ENCODE measurements at places on chromosomes 5 and 9.

- no peak for DNase-seq
These were observed 19.6 kb upstream of the UBTD2 start for GRCh38 chr5:172303162-172303561.

DNA sequence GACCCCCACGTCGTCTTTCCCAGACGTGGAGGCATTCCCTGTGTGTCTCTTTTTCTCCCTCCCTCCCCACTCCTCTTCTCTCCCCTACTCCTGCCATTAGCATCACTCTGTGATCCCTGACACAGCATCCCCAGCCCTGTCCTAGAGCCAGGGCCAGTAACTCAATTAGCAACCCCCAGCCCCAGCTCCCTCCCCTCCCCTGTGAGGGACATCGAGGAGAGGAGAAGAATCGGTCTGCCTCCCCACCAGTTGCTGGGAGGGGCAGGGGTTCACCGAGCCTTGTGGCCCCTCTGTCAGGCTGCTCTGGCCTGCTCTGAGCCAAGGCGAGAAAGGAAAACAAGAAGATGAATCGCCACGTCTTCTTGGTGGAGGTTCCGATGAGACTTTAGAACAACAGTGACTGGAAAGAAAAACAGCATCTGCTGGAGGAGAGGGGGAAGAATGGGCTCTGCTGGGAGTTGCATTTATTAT lies 123.1 kb downstream of the PAPPA start:
- DNase-seq, result no peak

DNA sequence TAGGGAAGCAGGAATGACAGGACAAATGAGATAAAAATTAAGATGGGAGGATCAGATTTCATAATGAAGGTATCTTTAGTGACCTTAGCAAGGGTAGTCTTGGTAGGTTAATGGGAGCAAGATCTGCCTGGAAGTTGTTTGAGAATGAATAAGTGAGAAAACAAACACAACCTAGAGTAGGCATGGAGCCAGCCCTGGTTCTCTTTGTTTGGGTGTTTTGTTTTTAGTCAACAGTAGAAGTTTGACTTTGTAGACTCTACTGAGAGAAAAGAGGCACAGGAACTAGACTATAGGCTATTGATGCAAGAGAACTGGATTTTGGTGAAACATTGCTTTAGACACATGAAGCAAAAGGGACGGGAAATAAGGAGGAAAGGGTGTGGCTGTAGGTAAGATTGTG lies 40.3 kb downstream of the KCNN2 start:
- no peak for DNase-seq

GRCh38 chr9:14250794-14251153 lies 63.2 kb downstream of the NFIB start:
- no peak for DNase-seq

DNA sequence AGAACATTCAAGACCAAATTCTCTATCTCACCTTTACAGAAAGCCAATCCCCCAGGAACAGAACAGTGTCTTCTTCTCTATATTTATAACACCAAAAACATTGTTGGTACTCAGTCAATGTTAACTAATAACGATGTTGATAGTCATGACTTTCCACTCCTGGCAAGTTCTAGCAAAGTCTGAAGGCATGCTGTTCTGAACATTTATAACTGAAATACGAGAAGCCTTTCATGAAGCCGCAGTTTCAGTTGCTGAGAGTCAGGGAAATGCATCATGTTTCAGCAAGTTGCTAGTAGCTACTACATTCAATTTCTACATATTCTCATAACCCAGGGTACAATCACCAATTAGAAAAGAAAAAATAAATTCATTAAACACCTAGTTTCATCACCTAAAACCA lies 301.4 kb downstream of the PDE4D start:
- no peak for DNase-seq

DNA sequence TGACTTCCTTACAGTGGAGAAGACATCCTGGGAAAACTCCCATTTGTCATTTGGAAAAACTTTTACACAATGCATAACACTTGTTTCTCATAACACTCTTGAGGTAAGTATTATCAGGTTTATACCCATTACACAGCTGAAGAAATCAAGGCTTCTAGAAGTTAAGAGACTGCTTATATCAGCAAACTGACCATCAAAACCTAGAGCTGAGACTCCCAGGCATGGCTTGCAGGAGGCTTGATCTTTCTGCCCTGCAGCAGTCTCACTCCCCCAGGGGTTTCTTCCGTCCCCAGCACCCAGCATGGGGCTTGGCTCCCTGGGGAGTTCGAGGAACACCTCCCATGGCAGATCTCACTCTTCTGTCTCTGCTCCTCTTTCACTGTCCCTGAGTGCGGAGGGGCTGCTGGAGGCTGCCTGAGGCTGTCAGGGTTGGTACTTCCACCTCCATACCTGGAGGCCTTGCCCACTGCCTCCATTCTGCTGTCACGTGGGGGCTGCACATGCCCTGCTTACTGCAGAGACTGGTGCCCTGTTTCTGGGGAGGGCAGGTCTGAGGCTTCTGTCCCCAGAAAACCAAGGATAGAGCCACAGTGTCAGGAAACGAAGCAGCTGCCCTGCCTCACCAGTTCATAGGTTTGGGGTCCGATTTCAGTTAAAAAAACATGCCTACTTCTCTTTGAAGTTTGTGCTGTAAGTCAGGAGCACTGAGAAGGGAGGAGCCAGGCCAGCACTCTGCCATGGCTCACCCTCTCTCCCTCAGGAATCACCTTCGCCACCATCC lies 202.5 kb downstream of the PAX5 start:
- DNase-seq, result no peak

DNA sequence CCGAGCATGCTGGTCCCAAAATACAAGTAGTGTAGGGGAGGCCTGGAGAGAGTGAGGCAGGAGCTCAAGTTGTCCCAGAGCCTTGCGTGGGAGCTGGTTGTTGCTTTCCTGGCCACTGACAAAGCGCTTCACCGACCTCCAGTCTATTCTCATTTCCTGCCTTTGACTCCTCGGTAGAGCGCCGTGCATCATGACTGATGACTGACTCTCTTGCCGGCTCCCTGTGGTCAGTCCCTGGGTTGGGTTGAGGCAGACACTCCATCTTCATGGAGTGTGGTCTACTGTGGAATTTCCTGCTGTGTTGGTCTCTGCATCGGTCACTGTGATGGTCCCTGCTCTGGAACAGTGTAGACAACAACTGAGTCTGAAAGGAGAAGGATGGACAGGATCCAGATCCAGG lies 175.1 kb upstream of the S1PR3 start:
- DNase-seq, result no peak

GRCh38 chr5:161385027-161385426 lies 161.5 kb downstream of the GABRB2 start:
- DNase-seq, result no peak

DNA sequence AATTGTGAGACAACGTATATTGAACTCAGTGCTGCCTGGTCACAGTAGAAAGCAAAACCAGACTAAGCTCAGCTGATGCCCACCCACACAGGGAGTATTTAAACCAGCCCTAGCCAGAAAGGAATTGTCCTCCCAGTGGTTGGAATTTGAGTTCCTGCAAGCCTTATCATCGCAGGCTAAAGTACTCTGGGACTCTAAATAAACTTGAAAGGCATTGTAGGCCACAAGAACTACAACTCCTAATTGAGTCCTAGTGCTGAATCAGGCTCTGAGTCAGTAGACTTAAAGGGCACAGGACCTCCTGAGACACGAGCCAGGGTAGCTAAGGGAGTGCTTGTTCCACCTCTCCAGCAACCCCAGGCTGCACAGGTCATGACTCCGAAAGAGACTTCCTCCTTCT lies 171.4 kb downstream of the MCTP1 start:
- DNase-seq, result no peak

DNA sequence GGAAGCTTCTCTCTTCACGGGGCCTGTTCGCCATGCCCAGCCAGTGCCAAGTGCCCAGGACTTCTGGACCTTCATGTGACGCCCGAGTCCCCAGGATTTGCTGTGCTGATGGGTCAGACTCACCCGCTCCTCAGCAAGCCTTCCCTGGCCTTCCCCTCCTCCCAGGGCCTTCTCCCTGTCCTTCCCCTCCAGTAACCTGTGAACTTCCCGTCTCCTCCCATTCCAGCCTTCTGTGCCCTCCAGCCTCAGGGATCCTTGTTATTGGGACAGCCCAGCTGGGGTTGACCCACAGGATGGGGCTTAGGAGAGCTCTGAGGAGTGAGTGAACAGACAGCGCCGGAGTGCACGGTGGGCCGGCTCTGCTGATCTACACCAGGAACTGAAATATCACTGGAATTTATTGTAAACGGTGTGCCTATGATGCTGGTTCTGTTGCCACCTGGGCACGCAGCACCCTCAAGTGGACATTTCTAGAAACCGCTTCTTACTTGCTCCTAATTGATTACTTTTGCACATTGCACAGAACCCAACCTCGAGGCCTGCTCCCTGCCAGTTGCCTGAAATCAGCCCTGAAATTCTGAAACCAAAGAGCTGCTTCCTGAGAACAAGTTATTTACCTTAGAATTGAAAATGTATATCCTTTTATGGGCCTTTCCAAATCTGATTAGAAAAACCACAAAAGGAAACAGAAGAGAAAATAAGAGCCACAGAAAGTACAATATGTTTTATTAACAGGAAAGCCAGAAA lies 1.5 kb downstream of the SPAAR start:
- DNase-seq, result peak; percentile 25

- no peak for DNase-seq
These were observed 8.3 kb downstream of the UBE2D2 start for GRCh38 chr5:139569270-139569955.

DNA sequence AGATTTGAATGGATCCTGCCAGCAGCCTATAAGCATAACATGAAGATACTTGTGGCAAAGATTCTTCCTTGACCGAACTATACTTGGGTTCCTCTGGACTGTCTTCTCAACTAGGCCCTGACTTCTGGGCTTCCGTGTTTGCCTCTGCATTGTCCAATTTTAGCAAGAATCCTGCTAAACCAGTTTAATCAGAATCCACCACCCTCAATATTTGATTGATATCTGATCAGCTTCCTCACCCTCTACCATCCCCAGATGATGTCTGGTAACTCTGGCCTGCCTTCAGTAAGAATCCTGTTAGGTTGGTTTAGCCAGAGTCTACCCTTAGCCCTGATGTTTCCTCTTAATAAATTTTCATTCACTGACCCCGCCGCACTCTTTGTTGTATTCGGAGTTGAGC lies 54.4 kb upstream of the GALNT10 start:
- DNase-seq, result no peak

- DNase-seq, result no peak
These were observed 45.2 kb upstream of the NEK6 start for GRCh38 chr9:124212381-124213050.

Measured in stimulated activated naive CD4-positive, alpha-beta T cell (primary cell).